ENCODE measurements at places on chromosomes 7 and 10.
A peak's percentile ranks its signal among the peaks of the same experiment; 100 is the strongest.

DNA sequence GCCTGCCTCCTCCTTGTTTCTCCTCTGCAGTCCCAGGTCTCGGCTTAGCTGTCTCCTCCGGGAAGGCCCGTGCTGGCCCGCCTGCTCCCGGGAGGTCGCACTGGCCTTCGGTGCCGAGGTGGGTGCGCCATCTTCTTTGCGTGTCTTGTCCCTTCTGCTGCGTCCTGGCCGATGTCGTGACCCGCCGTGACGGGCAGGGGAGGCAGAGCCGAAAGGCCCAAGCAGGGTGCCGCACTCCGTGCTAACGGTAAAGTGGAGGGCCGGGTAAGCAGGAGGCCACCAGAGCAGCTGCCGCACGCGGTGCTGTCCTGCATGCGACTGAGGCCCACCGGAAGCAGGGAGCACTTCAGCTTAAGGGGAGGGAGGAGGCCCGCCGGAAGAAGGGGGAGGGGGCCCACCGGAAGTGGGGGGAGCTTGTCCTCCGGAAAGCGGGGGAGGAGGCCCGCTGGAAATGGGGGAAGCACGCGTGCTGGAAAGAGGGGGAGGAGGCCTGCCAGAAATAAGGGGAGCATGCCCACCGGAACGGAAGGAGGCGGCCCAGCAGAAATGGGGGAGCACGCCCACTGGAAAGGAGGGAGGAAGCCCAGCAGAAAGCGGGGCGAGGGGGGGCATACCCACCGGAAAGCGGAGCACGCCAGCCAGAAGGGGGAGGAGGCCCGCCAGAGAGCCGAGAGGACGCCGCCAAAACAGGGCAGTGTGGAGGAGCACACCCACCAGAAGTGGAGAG, 71.4 kb downstream of the PROSER2 start:
- no peak for DNase-seq

DNA sequence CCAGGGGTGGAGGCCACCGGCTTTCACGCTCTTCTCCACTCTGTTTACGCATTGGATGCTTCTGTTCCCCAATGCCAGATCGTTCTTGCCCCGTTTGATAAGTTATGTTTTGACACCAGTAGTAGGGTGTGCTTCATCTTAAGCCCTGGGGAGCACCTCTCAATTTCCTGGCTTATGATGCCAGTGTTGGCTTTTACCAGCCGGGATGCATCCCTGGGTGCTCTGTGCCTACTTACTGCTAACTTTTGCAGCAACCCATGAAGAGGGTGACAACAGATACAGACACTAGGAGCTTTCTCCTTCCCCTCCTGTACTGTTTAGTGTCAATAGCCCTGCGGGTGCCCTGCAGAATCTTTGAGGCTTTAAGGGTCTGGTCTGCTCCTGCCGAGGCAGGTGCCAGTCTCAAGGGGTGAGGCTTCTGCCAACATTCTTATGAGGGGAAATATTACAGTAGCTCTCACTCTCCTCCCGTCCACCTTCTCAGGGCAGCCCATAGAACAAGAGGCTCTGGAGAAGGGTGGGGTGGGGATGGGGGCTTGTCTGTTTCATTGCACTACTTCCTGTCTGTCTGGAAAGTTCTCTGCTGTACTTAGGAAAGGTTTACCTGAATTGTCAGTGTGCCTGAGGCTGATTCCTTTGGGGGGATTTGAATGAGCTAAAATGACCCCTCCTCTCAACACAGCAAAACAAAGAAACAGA, 23.3 kb downstream of the ADCY1 start:
- peak; percentile 18 for DNase-seq

DNA sequence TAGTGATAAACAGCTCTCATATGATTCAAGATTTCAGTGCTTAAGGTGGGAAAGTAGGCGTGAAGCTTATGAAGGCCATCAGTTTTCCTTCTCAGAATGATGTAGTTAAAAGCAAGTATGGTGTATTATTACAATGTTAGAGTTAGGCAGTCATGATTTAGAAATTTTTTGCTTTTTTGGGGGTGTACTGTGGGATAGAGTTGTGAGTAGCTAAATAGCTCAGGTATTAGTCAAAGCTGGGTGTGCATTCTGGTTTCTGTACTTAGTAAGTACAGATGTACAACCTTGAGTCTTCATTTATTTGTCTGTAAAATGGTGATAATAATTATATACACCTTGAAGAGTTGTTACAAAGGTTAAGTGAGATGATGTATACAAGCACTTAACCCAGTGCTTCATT, 52.2 kb downstream of the R3HCC1L start:
- DNase-seq = no peak

DNA sequence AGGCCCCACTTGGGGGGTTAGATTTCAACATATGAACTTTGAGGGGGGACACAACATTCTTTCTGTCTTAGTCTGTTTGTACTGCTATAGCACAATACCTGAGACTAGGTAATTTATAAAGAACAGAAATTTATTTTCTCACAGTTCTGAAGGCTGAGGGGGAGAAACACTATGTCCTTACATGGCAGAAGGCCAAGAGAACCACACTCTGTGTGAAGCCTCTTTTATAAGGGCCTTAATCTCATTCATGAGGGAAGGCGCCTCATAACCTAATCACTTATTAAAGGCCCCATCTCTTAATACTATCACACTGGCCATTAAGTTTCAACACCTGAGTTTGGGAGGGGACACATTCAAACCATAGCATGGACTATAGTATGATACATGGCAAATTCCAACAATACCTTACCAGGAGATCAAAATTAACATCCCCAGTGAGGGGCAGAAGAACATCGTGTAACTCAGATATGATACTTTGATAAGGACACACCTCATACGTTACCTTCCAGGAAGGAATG, 9.3 kb upstream of the PDLIM1 start:
- no peak for DNase-seq

- DNase-seq = no peak
Measured at GRCh38 chr7:39355664-39356063, 210.5 kb upstream of the YAE1 start.

- DNase-seq = no peak
Measured at GRCh38 chr7:96023387-96023786, 251.0 kb downstream of the DYNC1I1 start.

- DNase-seq = peak; percentile 60
Measured at GRCh38 chr10:46216836-46217751, 69.7 kb upstream of the ANTXRL start.

GRCh38 chr7:54989453-54990225, 29.2 kb upstream of the EGFR start:
- no peak for DNase-seq

DNA sequence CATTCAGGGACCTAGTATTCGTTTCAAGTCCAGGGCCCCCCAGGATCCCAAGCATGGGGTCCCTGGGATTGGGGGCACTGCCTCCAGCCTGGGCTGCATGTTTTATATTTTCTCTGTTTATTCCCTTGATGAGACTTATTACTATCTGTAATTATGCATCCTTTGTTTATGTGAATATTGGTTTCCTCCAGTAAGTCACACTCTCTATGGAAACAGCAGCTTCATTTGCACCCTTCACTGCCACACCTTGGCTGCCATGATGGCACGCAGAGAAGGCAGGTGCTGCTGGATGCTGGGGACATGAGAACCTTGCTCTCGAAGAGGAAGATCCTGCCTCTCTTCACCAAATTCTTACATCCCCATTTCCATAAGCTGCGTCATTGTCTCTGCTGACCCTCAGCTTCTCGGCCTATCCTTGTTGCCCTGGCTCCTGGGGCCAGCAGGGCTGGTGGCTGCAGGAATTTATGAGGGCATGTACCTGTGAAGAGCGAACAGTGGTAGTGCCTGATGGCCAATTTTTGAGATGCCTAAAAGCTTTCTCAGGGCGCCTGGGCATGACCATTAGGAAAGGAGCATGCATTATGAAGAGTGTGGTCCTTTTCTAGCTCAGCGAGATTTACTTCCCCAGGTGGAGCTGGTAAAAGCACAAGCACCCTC, 479.3 kb upstream of the KLF6 start:
- DNase-seq = no peak

GRCh38 chr10:69333205-69333604, 54.9 kb downstream of the HK1 start:
- DNase-seq = no peak

DNA sequence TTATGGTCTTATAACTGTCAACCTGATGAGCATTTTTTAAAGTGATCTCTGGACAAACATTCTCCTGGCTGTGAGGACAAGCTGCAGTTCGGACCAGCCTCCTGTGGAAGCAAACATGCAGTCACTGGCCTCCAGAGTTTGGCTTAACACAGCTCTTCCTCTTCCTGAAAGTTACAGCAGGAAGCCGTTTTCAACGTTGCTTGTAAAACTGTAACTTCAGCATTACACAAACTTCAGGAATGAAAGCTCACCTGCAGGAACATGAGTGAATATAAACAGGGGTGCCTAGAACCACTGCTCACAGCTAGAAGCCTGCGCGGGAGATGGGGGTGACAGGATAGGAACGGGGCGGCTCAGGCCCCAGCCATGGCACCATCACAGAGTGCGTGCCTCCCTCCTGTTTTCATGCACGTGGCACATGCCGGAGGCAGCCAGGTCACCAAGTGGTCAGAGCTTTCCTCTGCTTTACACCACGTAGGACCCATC, 292.9 kb upstream of the PITRM1 start:
- DNase-seq = no peak

DNA sequence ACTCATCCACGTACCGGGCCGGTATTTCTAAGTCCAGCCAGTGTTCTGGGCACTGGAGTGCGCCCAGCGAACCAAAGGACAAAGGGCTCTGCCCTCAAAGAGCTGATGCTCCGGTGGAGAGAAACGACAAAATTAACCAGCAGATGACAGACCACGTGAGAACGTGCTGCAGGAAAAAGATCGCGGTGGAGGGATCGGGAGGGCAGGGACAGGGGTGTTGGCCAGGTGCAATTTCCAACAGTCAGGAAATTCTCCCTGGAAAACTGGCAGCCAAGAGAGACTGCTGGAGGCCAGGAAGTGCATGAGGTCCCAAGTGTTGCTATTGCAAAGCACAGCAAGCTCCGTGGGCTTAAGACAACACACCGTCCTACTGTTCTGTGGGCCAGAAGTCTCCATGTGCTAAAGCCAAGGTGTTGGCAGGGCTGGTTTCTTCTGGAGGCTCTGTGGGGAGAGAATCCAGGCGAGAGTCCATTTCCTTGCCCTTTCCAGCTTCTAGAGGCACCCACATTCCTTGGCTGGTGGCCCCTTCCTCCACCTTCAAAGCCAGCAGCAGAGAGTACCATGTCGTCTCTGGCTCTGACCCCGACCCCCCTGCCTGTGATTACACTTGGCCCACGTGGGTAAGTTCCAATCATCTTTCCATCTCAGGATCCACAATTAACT, 21.3 kb upstream of the AMZ1 start:
- no peak for DNase-seq

Data from type B pancreatic cell (in vitro differentiated cells).